ENCODE measurements at places on chromosomes 3 and 15.

GRCh38 chr3:129599607-129600006, 6.9 kb downstream of the PLXND1 start:
- DNase-seq: peak; percentile 72

- DNase-seq: no peak
Measured at GRCh38 chr3:60190073-60190472, 1061.2 kb downstream of the FHIT start.

GRCh38 chr15:101296418-101297405, 1.7 kb upstream of the SNRPA1 start:
- DNase-seq: no peak

- no peak for DNase-seq
Measured at GRCh38 chr3:18111796-18112232, 313.3 kb downstream of the SATB1 start.

DNA sequence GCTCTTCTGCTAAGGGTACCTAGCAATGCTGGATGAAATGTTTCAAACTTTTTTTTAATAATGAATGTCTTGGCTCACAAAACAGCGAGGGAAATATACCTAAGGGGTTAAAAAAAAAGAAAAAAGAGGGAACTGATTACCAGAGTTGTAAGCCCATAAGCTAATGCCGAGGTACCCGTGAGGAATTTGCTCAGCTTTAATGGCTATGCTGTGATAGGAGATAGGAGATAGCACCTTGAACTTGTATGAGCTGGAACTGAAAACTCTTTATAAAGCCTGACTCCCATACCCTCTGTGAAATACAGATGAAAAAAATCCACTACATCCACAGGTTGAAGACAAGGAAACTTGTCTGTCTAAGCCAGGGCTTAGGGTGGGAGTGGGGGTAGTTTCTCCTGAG, 13.9 kb downstream of the GRAMD1C start:
- no peak for DNase-seq

- no peak for DNase-seq
Measured at GRCh38 chr15:84400820-84401219, 165.2 kb downstream of the GOLGA6L4 start.

DNA sequence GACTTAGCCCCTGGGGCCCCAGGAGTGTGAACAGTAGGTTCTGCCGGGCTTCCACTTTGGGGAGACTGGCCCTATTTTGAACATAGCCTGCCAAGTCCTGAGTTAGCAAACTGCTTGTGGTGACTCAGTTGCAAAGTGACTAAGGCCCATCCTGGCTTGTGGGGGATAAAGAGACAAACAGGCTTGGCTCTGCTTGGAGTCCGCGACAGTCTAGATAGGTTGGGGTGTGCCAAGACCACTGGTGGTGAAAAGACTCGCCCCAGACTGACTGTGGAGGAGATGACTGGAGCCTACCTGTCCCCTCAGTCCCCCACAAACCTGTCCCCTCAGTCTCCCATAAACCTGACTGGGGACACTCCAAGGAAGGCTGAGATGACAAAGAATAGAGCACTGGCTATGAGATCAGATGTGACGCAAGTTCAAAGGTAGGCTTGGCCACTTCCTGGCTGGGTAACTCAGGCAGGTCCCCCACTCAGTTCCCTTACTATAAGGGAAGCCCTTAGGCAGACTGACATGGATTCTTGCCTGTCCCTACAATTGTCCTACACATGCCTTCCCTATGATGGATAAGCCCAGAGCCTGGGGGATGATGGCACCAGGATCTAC, 4.3 kb downstream of the DNASE1L3 start:
- no peak for DNase-seq

DNA sequence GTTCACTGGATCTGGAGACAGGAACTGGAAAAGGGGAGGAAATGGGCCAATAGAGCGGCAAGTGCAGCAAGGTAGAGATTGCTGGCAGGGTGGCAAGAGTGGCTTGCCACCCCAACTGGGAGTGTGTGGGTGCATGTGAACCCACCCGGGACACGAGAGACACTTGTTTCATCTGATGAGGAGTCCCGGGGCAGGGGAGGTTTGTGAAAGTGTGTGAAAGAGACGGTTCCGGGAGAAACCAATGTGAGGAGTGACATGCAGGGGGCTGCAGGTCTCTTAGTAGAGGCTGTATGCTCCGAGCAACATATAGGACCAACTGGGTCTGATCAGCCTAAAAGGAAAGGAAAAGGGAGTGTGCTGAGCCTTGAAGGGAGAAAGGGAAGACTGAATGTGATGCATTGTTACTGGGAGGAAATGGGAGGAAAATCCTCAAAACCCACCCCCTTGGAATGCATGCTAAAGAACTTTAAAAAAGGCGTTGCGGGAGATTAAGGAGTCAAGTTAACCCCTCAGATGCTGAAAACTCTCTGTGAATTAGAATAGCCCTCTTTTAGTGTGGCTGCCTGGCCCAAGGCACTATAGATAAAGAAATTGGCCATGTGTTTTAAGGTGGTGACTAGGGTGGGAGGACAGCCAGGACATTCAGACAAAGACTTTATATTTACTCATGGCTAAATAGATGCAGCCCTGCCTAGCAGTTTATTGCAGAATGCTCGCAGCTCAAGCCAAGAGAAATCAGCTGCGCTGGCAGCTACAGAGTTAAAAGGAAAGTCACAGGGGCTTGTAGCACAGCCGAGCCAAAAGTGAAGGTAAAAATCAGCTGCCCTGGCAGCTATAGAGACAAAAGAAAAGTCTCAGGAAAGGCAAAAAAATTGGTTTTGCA, 9.1 kb upstream of the SLC9C1 start:
- DNase-seq: no peak

DNA sequence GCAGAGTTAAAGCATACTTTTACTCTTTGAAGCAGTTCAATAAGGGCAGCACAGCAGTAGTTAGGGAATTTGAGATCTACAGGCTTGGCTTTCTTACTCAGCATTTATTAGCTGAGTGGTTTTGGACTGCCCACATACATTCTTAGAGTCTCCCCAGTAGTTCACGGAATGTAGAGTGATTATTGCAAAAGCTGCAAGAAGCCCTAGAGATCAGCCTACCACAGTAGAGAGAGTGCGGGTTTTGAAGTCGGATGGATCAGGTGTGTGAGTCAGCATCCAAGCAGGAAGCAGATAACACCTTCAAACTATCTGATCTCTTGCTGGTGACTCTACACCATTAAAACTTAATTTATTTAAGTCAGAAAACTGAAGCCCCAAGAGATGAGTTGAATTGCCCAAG, 171.9 kb downstream of the SYNPR start:
- DNase-seq: no peak

DNA sequence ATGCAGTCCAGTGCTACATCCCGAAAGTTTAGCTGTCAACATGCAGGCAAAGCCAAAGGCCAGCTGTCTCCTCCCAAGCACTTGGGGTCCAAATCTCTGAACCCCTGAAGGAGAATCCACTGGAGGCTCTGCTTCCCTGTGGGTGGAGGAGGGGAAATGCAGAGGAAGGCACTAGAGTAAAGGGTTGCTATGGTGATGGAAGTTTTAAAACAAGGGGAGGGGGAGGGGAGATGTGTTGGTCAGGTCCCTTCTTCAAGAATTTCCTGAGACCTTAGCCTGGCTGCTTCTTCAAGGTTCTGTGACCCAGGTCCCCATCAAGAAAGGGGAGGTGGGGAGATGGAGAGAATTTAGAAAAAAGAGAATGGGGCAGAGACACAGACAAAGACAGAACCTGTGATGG, 2.3 kb downstream of the CAMKV start:
- no peak for DNase-seq

DNA sequence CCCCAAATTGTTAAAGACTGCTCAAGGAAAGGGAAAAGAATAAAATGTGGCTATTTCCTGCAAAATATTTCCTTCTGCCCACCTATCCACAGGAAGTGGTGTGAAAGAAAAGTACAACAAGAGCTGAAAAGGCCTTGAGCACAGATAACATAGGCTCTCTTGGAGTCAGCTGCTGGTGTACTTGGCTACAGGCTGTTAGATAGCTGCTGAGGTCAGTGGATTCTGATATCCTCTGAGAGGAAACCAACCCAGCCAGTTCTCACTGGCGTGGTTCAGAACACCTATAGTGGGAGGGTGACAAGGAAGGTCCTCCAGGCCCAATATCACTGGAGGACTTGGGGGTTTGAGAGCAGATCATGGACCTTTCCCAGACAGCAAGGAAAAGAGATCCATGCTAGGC, 124.4 kb upstream of the GAP43 start:
- no peak for DNase-seq

DNA sequence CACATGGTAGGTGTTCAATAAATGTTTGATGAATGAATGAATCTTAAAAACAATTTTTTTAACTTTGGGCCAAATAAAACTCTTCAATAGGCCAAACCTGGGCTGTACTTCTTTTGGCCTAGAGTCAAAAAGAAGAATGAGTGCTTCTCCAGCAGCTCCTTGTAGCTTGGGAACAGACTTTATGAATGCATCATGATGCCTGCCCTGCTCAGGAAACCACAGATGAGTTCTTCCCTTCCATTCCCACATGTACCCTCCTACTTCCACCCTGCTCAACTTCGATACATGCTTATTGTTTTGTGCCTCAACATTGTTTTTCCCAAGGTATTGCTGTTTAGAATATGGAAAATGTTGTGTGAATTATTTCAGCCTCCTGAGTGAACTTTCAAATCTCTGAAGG, 87.0 kb downstream of the FILIP1L start:
- no peak for DNase-seq

- DNase-seq: no peak
Measured at GRCh38 chr3:160162440-160162839, 62.8 kb upstream of the C3orf80 start.

DNA sequence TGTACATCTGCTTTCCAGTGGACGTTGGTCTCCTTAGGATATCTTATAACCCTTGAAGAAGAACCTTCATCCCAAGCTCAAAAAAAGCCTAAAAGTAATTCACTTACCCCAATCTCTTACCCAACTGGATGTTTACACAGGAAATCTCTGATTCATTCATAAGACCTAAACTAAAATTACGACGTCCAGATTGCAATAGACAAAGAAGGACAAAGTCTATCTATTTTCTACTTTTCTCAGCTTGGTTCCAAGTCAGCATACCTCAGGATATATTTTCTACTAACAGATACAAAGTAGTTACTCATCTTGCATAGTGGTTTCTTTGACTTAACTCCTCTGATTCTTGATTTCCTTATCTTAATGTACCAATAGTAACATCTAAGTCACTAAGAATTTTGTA, 669.9 kb downstream of the OTOL1 start:
- DNase-seq: no peak

DNA sequence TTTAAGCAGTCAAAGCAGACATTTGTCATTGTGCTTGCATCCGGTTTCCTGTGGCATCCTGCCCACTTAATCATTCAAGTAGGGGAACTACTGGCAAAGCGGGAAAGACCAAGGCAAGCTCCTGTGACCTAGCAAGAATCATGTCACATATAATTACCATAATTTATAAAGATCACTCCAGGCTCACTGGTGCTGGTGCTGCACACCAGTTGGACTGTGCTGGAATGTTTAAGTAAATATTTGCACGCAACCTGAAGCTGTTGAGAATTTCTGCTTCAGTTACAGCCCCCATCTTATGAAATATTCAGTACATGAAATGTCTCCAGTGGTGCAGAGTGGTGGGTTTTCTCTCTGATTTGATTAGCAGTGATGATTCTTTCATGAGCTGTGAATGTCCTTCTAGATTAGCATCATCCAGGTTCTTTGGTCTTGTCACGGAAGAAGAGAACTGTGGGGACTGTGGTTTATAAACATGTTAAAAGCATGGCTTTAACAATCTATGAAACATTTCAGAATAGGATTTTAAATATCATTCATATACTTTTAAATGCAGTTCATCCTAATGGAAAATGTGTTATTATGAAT, 621.3 kb upstream of the EPHA6 start:
- no peak for DNase-seq

DNA sequence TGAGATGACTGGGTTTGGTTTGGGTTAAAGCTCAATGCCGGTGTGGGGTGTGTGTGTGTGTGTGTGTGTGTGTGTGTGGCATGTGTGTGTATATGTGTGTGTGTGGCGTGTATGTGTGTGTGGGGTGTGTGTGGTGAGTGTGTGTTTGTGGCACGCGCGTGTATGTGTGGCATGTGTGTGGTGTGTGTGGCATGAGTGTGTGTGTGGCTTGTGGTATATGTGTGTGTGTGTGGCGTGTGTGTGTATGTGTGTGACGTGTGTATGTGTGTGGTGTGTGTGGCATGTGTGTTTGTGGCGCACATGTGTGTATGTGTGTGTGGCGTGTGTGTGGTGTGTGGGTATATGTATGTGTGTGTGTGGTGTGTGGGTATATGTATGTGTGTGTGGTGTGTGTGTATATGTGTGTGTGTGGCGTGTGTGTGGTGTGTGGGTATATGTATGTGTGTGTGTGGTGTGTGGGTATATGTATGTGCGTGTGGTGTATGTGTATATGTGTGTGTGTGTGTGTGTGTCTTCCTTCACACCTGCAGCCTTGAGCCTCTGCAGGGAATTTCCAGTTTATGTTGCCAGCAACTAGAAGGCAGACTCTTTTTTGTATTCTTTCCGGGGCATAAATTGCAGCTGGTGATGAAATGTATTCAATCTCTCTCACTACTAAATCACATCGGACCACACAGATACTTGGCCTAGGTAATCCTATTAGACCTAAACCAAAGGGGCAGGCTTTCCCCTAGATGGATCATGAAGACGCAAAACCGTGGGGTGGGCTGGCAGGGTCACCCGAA, 34.8 kb downstream of the CHRD start:
- no peak for DNase-seq

GRCh38 chr3:183185696-183186095, 23.2 kb upstream of the LAMP3 start:
- no peak for DNase-seq

DNA sequence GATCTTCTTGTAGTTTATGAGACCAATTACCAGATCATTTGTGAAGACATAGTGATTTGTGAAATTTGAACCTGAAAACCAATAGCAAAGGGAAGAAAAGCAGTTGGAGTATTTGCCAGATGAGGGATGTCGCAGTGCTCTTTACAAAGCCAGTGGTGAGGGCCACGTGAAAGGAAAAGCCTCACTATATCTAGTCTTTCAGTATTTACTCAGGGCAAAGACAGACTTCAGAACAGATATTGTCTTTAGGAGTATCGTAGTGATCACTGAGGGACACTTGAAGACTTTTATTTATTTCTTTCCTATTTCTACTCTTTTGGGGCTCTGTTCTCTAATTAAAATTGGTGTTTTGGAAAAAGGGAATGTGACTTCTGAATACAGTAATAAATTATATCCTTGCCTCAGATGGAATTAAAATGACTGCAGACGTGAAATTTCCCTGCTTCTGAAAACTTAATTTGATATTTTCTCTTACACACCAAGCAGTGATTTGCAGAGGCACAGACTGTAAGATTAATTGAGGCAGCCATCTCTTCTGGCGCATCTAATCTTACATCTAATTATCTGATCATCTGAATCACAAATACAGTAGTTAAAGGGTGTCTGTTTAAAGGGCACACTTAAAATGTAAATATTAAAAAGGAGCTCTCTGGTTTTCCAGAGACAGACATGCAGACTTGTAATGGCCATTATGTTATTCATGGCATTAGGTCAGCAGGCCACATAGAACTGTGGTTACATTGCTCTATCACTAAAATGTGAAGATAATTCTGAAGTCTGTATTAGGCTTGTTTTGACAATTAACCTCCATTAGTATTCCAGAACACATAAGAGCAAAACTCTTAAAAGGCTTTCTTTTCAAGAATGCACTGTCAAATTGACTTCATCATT, 193.0 kb upstream of the GOLIM4 start:
- no peak for DNase-seq

GRCh38 chr3:117628823-117629291, 919.3 kb downstream of the TUSC7 start:
- no peak for DNase-seq
